ENCODE measurements at places on chromosomes 6 and 20.

DNA sequence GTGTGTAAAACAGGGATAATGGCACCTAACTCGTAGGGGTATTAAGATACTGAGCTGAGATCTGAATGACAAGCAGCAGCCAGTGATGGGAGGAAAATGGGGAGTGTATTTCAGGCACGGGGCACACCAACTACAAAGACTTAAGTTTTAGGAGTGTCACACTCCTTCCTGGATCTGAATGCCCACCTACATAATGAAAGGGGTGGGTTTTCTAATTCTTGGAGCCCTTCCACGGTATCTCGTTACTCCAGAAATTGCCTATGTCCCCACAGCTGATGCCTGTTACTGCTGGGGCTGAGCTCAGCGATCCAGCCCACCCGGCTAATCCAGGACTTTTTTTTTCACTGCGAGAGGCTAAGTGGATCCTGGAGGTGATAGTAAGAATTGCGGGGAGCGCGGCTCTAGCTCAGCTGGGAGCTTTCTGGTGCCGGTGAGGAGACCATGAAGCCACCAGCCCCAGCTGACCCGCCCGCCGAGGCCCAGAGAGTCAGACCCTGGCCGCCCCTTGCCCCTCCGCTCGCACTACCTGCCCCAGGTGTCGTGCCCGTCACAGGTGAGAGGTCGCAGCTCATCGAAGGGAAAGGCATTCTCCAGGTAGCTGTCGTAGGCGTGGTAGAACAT is 727 bp downstream of the EDEM2 start:
- DNase-seq, result no peak

- no peak for DNase-seq
Observed at GRCh38 chr6:116221911-116222310, 32.0 kb downstream of the TSPYL4 start.

DNA sequence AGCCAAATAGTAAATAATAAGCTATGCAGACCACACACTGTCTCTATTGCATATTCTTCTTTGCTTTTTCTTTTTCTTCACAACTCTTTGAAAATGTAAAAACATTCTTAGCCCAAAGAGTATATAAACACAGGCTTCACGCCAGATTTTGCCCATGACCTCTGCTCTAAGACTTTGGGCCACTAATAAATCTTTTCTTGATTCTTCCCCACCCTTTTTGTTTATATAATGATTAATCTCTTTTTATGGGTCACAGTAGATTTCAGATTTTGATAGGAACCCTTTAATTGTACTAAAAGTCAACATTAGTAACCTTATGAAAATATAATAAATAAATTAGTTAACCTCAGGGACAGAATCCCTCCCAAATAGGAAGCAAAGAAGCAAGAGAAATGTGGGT is 15.8 kb upstream of the ENPP5 start:
- DNase-seq, result no peak

DNA sequence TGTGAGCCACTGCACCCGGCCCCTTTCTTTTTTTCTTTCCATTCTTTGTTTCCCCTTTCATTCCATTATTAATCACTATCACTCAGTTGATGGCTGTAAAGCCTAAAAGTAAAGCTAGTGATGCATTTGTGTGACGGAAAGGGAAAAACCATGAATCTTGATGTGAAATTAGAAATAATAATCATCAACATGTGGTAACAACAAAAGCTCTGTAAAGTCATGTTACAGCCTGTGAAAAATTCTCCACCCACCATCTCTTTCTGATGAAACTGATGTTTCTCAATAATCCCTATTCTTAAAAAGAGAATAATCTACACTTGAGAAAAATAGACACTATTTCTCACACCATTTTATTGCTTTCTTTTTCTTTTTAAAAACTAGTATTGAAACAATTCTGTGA is 80.0 kb downstream of the CRYBG1 start:
- DNase-seq, result no peak

DNA sequence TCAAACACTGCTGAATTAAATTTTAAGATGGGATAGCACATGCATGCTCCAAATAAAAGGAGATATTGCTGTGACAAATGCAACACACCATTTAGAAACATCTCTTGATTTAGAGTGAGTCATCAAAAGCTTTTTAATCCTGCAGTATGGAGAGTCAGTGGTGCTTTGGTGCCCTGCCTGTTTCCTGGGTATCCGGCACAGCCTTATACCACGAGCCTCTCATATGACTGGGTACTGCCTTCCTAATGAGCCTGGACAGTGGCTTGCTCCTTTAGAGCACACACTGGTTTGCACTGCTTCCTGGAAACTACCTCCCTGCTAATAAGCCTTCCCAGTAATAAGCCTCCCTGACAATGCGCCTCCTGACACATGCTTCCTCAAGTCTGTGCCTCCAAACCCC is 65.3 kb upstream of the KCNK16 start:
- DNase-seq, result no peak

DNA sequence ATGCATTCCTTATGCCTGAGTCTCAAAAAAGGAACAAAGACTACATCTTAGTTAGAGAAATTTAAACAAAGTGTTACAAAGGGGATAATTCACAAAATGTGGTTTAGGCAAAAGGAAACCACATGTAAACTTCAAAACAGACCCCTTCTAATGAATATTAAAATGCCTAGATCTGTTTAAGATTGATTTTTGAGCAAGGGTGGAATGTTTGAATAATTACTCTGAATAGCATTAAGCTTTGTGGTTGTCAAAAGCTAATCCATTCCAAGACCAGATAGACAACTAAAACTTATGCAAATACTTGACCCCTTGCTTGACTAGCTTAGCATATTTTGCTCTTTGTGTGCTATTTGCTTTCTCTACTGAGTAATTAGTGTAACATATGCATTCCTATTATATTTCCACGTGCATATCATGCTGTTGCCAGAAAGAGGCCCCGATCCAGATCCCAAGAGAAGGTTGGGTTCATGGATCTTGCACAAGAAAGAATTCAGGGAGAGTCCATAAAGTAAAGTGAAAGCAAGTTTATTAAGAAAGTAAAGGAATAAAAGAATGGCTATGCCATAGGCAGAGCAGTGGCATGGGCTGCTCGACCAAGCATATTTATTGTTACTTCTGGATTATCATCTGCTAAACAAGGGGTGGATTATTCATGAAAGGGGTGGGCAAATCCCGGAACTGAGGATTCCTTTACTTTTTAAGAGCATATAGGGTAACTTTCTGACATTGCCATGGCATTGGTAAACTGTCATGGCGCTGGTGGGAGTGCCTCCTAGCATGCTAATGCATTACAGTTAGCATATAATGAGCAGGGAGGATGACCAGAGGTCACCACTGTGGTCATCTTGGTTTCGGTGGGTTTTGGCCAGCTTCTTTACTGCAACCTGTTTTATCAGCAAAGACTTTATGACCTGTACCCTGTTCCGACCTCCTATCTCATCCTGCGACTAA is 1193.4 kb upstream of the EYS start:
- no peak for DNase-seq

- no peak for DNase-seq
Observed at GRCh38 chr20:23386304-23387117, 24.5 kb downstream of the GZF1 start.

DNA sequence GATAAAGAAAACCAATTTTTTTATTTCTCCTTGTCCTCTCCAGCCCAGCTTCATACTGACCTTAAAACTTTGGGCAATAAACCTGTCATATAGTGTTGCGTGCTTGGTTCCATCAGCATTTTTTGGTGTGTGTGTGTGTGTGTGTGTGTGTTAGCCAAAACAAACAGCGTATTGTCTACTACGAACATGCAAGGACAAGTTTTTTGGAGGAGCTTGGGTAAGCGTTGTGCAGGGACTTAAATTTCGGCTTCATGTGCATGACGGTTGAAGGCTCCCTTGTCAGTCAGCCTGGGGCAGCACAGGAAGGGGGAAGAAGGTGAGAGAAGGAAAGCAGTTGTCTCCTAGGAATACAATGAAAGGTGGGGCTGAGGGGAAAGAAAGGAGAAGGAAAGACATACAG is 62.0 kb upstream of the PAX1 start:
- no peak for DNase-seq

GRCh38 chr6:166330612-166331011 is 11.7 kb downstream of the SFT2D1 start:
- no peak for DNase-seq

GRCh38 chr6:41635365-41635764 is 2.9 kb upstream of the MDFI start:
- DNase-seq, result no peak

- DNase-seq, result no peak
Observed at GRCh38 chr6:100232781-100233573, 231.7 kb downstream of the SIM1 start.

- DNase-seq, result peak; percentile 47
Observed at GRCh38 chr20:4108495-4109306, 93.3 kb upstream of the RNF24 start.

DNA sequence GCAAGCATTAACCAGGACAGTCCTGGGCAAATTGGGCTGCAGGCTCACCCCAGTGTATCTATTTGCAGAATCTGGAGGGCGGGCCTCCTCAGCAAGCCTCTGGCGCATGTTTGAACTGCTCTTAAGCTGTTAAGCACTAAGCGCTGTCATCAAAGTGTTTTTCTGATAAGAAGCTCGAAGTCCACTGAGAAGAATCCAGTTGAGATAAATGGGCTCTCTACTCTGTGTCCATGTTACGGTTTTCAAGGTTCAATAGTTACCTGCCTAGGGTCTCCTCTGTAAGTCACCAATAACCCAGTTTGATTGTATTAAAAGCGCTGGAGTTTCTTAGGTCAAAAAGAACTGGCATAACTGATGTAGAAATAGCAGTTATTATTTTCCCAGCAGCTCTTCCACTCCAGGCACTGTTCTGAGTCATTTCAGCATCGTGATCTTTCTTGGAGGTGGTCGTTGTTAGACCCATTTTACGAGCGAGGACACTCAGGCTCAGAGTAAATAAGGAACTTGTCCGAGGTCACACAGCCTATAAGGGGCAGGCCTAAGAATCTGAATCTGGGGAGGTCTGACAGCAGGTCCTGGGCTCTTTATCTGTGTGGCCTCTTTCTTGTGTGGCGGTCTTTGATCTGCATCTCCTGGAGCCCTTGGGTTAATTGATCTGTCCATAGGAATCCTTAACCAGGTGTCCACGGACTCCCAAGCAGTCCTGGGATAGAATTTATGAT is 207.4 kb upstream of the ZNF217 start:
- DNase-seq, result no peak

DNA sequence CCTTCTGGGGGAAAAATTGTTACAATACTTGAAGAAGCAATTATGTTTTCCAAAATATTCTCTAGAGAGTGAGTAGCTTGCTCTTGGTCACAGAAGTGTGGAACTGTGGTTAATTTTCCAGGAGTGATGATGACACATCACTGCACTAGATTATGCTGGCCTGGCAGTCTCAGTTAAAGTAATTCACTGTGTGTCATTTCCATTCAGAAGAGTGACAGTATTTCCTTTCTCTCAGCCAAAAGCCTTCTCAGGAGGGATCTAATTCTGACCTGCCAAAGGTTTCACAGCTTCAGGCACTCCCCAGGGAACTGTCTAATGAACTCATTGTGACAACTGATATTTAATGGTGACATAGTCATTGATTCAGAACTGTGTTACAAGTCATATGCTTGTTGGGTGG is 517.5 kb downstream of the TBC1D32 start:
- DNase-seq, result no peak

DNA sequence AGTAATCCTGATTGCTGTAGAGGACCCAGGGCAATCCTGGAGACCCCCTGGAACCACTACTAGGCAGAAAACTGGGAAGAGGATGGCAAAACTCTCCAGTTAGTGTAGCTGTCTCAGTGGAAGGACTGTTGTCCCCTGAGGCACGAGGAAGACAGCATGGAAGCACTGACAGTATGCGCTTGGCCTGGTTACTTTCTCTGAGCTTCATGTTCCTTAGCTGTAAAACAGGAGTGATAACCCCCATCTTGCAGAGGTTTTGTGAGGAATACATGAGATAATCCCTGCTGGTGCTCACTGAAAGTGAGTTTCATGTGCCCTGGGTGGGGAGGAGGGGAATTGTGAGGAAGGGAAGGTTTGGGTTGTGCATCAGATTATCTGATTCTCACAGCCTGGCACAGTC is 3.2 kb downstream of the NT5E start:
- DNase-seq, result no peak

DNA sequence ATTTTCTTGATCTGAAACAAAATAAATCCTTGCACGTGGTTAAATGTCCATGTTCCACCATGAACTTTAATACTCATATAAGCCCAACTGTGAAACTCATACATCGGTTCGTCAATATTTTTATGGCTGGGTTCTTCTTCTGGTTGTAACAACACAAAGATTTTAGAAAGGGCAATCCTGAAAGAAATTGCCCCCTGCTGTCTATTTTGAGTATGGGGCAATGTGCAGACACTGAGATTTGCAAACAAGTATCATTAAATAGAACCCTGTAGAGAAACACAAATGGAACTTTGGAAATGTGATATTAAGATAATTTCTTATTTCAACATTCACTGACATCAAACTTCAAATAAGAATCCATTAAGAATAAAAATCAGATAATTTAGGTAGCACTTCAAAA is 80.2 kb upstream of the PHACTR1 start:
- no peak for DNase-seq

- no peak for DNase-seq
Observed at GRCh38 chr6:80610846-80611245, 504.4 kb downstream of the BCKDHB start.

GRCh38 chr6:90251295-90251992 is 45.2 kb downstream of the BACH2 start:
- DNase-seq, result no peak

DNA sequence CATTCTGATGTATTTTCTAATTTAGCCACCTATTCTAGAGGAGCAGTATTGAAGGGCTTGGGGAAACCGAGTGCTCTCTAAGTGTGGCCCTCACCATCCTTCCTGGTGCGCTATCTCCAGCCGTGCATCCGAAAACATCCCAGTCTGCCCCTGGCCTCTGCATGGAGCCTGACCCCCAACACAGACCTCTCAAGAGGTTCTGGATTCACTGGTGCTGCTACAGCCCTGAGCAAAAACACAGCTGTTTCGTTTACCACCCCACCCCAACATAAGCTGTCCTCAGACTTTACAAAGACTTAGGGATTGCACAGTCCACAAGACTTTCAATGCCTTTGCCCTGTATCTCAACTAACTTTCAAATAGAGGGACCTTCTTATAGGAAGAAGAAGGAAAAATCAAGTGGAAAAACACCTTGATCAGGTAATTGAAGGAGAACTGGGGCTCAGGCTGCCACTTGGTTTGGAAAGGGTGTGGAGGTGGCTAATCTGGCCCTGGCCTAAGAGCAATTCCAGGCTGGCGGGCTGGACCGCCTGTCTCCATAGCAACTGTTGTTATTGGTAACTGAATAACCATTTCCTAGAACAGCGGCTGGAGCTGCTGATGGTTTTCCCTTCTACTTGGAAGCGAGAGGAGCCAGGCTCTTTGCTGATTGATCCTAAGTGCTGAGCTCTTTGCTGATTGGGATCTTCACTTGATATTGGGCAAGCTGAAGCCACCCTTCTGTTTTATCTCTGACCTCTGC is 90.2 kb upstream of the TOX2 start:
- DNase-seq, result no peak

All from SIG-M5 (cell line).